Activated T-helper 1 cell treated with anti-CD3 and anti-CD28 coated beads, Interleukin-2, amount 50 U/mL, for 16 hours (primary cell): ENCODE measurements at places on chromosomes 12 and 14.

- DNase-seq = no peak
Measured at GRCh38 chr14:77314539-77315457, 5.9 kb downstream of the POMT2 start.

DNA sequence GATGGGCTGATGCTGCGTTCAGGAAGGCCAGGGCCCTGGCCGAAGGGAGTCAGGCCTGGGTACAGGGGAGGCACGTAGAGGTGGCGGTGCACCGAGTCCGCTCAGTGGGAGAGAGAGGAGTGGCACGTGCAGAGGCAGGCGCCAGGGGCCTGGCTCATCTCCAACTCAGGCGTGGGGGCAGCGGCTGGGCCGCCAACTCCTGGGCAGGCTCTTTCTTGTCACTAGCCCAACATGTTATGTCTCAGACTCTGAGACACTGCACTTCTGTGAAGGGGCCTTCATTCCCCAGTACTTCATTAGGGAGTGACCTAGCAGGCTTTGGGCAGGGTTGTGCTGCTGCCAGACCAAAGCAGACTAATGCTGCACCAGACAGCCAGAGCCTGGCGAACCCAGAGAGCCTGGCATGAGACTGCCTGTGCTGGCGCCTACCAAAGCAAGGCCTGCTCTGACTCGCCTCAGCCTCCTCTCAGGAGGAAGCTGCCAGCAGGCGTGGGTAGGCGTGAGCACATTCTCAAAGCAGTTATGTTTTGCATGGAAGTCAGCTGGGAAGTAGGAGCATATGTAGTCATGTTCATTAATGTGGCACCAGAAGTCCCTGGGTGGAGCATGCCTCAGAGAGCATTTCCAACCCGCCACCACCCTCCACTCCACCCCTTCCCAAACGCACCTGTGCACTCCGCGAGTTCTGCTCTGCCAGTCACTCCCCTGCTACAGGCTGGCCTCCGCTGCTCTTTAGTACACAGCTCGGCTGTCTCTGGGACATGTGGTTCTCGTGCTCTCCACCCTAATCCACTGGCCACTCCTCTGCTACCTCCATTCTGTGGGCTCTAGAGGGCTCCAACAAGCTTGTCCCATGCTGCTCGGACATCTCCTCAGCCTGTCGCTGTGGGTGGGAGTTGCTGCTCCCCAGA lies 9.7 kb downstream of the CKB start:
- DNase-seq = no peak

- no peak for DNase-seq
Measured at GRCh38 chr14:20802341-20803084, at the start of gene RNASE1. Gene RNASE1 (minus strand): TSS chr14:20802844. CDS start chr14:20802068, 776 bp downstream.

- no peak for DNase-seq
Measured at GRCh38 chr12:78914859-78915331, 50.3 kb downstream of the SYT1 start.

GRCh38 chr14:20657216-20658211 lies 16.0 kb upstream of the OR6S1 start:
- no peak for DNase-seq

GRCh38 chr12:39287409-39287808 lies 155.5 kb downstream of the KIF21A start:
- no peak for DNase-seq

DNA sequence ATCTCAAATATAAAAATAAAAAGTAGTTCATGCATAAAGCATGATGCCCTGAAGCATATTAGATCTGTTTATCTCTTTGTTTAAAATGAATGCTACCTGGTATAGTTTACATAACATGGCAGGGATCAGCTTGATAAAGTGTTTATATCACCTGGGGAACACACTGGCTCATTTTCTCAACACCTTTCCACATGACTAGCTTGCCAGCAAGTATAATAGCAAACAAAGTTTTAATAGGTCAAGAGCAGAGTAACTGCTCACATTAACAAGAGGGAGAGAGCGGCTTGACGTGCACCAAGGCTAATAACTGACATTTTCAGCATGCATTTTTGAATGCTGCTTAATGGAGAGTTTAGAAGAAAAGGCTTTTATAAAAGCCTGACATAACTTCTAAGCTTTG lies 246.4 kb downstream of the EGLN3 start:
- no peak for DNase-seq

DNA sequence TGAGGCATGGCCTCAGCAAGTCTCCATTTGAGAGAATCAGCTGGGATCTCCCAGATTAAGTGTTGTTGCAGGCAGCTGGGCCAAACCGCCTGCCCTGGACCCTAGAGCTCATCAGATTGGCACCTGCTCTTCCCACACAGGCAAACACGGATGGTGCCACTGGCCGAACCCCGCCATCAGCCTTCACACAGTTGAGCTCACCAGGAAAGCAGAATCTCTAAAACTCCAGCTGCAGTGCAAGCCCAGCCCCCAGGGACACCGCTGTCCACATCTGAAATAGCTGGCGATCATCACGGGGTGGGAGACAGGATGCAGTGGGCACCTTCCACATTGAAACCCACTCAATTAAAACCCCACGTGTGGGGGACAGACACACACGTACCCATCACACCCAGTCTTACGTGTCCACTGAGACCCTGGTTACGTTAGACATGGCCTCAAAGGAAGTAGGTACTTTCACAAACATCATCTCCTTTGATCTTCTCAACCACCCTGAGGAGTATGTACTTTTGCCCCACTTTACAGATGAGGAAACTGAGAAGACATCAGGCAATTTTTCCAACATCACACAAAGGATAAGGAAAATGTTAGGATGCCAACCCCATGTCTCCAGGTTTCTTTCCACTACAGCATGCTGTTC lies 88.8 kb downstream of the SINHCAF start:
- no peak for DNase-seq

- no peak for DNase-seq
Measured at GRCh38 chr12:22322091-22322490, 12.4 kb downstream of the ST8SIA1 start.
